ENCODE measurements at places on chromosomes 3 and 15.

- DNase-seq = peak; percentile 78
Measured at GRCh38 chr15:77418966-77419835, 703 bp downstream of the PEAK1 start.

GRCh38 chr15:70029297-70029701 lies 68.4 kb downstream of the TLE3 start:
- no peak for DNase-seq

GRCh38 chr15:67784856-67785430 lies 40.4 kb upstream of the SKOR1 start:
- DNase-seq = no peak

DNA sequence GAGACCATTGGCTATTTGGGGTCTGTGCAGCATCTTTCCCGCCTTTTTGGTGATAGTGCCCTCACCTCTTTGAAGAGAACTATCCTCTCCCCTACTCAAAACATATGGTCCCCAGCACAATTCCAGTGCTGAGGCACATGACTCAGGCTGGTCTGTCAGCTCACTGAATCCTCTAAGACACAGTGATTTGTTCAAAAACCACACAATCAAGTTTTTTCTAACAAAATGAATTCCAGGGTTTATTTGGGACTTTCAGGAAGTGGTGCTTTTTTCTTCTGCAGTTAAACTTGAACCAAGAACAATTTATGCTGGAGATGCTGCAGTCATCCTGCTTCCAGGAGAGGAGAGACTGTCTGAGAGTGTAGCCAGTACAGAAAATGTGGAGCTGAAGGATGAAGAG lies 142.5 kb upstream of the LMCD1 start:
- peak; percentile 21 for DNase-seq

DNA sequence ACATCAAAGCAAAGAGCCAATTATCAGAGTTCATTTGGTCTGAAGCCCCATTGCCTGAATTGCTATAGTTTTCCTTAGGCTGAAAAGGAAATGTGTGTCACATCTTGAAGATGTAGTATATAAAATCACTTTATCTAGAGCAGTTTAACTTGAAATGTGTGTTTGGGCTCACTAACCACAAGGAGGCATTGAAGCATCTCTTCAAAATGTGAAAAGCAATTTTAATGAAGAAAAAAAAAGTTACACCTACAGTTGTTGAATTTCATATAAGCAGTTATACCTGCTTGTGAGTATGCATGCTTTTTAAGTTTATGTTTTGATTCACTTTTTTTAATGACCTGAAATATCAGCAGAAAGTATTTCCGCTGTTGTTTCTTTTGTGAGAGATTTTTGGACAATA lies 129.3 kb downstream of the IQCH start:
- peak; percentile 6 for DNase-seq

- peak; percentile 30 for DNase-seq
Measured at GRCh38 chr3:185332026-185332735, 30.8 kb upstream of the MAP3K13 start.

DNA sequence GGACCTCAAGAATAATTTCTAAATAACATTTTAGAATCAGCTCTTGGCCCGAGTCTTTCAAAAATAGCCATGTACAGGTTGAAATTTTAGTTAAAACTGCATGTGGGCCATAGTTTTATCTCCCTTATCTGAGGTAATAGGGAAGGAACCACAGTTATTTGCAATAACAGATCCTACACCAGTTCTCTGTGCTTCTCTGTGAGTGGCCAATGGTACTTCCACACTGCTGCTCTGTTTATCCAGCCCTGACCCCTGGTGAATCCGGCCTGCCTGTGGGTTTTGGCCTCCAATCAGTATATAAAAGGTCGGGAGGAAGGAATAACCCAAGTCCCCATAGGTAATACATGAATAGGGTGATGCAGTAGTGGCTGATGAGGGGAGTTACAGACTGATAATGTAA lies 48.0 kb upstream of the TNIK start:
- DNase-seq = no peak

DNA sequence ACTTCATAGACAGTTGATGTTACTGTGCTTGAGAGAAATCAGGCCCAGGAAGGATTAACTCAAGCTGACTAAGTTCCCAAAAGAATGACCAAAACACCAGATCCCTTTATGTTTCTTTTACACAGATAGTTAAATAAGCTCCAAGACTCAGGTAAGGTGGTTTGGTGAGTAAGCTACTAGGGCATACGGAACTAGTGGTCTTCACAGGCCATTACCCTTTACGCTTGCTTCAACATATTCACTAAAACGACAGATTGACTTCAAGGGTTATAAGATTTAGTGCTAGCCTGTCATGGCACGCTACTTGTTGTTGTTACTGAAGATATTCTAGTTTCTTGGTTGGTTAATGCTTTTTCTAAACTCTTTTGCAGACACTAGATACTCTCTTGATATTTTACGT lies 369.3 kb downstream of the LPP start:
- no peak for DNase-seq

DNA sequence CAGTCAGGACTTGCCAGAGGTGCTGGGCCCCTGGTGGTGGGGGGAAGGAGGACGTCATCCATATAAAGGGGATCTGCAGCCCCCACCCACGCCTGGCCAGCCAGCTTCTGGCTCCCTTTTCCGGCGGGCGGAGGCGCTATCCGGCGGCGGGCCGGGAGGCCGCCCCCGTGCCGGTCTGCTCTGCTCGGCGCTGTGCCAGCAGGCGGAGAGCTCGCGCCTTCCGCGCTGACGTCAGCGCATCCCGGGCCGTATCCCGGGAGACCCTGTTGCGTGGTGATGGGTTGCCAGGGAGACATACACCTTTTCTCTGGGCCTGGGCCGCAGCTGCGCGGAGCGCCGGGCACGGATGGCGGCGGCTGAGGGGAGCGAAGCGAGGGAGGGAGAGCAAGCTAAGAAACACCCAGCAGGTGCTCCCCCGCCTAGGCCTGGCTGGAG lies 1.1 kb downstream of the FAM131A start:
- peak; percentile 61 for DNase-seq

DNA sequence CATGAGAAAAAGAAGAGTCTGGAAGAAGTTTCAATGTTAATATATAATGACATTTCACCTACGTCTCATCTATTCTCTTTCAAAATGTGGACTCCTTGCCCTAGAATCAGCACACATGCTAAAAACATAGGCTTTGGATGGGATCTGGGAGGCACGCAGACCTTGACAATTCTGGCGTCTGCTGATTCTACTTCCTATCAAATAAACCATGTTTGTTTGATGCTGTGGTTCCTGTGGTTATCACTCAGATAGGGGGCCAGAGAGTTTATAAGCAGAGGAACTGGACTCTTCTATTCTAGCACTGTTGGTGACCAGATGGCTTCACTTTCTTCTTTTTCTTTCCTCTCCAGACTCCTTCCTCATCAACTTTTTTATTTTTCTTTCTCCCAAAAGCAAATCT lies 336.8 kb downstream of the DIPK2A start:
- DNase-seq = no peak

GRCh38 chr3:168093229-168093628 lies 2.5 kb downstream of the GOLIM4 start:
- DNase-seq = no peak
